ENCODE measurements at places on chromosomes 12 and 14. TPM values are rescaled to one million over a fixed set of nuclear protein-coding genes. Genes with fewer than 3 reads are reported as not detected.

The BCL11B gene
- 2.4 TPM for total RNA-seq

The SLC6A12 gene
- 11.1 TPM for total RNA-seq

The C12orf54 gene
- not detected for total RNA-seq

The STXBP6 gene
- 27.4 TPM for total RNA-seq

The SLC39A2 gene
- total RNA-seq, result not detected

The NPFF gene
- not detected for total RNA-seq

The BCL2L14 gene
- total RNA-seq, result 1.4 TPM

- peak; percentile 17 for DNase-seq
Observed at GRCh38 chr14:101498526-101498860, 62.8 kb upstream of the DIO3 start.

GRCh38 chr12:132029503-132030300 lies 80.0 kb downstream of the EP400 start:
- no peak for DNase-seq

DNA sequence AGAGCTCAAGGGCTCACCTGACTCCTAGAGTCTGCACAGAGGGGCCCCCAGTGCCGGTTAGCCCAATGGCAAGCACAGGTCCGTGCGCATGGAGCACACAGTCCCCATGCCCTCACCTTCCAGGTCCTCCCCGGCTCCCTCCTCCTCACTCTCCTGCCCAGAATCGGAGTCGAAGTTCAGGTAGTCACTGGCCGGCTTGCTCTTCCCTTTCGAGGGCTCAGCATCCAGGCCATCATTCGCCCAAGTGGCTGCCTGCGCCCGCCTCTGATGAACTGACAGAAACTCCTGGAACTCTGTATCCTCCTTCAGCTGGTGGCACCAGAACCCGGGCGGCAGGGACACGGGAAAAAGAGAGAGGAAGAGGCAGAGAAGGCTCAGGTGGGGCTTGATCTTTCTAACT lies 7.0 kb downstream of the RBM19 start:
- no peak for DNase-seq

DNA sequence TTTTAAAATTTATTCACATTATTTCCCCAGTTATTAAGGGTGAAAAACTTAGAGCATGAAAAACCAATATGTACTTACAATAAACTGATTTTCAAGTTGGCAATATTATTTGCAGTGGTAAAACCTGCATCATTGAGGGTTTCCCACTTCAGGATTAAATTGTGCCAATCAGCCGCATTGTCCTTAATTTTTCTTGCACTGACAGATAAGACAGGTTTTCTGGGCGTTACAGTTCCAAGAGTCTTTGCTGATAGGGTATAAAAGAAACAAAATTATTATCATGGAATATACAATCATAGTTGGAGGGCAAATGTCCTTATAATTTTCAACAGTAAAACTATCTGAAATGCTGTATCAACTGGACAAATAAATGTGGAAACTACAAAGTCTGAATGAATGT lies 3.3 kb downstream of the CINP start:
- no peak for DNase-seq

GRCh38 chr12:109777544-109777943 lies 55.7 kb downstream of the TRPV4 start:
- DNase-seq, result no peak

- DNase-seq, result no peak
Observed at GRCh38 chr14:80930836-80931389, 10.6 kb downstream of the CEP128 start.

DNA sequence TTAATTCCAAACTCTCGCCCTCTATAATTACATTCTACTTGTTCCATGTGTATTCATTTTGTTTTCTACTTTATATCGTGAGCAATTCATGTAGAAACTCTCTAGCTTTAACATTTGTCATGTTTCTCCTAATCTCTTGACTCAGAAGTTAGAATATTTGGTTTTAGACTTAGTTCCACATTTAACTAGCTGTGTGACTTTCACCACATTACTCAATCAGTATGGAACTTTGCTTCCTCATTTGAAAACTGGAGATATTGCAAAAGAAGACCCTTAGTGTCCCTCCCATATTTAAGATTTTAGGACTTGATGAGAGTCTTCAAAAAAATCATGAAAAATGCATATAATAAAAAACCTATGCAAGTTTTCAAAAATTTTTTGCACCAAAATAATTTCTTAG lies 447.5 kb downstream of the GXYLT1 start:
- DNase-seq, result no peak

DNA sequence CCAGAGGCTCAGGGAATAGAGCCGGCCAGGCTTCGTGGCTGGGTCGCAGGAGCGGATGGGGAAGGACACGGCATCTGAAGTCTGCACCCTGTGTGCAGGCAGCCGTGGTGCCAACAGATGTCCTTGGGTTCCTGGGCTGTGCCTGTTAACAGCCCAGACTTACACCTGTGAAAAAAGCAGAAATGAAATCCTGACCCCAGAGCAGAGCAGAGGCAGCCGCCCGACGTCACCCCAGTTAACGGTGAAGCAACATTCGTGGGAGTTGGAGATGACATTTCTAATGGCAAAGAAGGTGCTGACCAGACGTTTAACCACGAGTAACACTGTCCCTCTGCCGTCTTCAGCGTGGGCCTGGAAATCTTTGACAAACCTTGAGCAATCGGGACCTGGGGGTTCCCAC lies 200.3 kb upstream of the DIO3 start:
- DNase-seq, result no peak

DNA sequence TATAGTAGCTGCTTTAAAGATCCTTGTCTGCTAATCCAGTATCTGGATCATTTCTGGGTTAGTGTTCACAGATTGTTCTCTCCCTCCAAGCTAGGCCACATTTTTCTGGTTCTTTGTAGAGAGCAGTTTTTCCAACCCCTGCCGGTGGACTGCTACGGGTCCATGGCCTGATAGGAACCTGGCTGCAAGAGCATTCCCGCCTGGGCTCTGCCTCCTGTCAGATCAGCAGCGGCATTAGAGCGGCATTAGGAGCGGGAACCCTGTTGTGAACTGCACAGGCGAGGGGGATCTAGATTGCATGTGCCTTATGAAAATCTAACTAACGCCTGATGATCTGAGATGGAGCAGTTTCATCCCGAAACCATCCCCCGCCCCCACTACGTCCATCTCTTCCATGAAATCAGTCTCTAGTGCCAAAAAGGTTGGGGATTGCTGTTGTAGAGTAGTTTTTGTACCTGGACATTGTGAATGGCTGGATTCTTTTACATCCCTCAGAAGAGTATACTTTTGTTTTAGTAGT lies 50.4 kb downstream of the MYRFL start:
- DNase-seq, result no peak

GRCh38 chr14:64773577-64773976 lies 69.4 kb downstream of the PLEKHG3 start:
- no peak for DNase-seq

DNA sequence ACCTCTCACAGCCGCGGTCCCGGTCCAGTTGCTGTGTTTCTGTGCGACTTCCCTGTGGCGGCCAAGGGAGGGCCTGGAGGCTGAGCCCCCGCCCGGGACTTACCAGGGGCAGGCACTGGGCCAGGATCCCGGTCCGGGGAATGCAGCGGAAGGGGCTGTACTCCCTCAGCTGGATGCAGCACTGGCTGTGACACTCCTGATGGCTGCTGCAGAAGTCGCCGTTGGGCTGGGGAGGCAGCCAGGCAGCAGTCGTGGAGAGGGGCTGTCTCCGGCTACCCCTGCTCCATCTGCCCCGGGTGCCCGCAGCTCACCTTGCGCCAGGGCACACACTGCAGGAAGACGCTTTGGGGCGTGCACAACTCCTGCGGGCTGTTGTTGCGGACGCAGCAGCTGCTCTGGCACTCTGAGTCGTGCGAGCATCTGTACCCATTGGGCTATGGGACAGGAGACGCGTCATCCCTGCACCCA lies 6.2 kb downstream of the LRCOL1 start:
- no peak for DNase-seq

DNA sequence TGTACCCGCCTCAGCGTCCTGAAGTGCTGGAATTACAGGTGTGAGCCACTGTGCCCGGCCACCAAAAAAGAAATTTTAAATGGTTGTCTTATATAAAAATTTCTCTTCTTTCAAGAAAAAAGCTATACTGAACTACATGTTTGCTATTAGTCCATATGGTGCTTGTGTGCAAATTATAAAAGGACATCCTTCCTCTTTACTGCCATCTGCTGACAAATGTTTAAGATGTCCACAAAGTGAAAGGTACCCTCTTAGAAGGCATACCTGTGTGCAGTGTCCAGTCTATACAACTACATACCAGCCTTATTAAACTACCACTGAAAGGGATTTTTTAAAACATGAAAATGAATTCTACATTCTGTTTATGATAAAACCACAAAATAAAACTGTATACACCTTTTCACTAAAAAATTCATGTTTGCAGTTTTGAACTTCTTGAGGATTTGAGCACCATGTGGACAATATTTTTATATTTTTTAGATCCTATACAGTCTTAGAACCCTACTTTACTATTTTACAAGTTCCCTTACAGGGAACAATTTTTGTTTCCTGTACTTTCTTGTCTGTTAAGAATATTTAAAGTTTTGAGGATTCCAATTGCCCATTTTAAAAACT lies 32.8 kb upstream of the TOMM20L start:
- DNase-seq, result no peak

DNA sequence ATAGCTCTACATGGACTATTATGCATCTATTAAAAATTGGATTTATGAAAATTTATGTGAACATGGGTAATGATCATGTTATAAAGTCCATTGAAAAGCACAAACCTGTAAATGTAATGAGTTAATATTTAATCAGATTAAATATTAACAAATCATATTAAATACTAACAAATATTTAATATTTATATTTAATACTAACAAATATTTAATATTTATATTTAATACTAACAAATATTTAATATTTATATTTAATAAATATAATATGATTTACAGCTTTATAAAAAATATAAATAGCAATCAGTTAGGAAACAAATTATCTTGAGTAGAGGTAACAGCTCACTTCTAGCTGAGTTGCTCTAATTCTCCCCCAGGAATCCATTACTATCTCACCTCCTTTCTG lies 758.0 kb upstream of the USP15 start:
- no peak for DNase-seq

DNA sequence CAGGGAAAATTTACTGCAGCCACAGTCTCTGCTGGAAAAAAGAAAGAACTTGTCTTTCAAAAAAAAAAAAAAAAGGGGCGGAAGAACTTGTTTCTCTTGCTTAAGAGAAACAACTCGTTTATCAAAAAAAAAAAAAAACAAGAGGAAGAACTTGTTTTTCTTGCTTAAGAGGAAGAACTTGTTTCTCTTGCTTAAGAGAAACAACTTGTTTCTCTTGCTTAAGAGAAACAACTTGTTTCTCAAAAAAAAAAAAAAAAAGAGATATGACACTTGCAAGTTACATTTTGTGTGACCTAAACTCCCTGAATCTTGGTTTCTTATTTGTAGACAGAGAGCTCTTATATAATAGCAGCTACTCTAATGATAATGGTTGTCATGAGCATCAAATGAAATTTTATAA lies 44.7 kb upstream of the USP15 start:
- no peak for DNase-seq

- DNase-seq, result no peak
Observed at GRCh38 chr14:25197885-25198284, 147.9 kb upstream of the STXBP6 start.

DNA sequence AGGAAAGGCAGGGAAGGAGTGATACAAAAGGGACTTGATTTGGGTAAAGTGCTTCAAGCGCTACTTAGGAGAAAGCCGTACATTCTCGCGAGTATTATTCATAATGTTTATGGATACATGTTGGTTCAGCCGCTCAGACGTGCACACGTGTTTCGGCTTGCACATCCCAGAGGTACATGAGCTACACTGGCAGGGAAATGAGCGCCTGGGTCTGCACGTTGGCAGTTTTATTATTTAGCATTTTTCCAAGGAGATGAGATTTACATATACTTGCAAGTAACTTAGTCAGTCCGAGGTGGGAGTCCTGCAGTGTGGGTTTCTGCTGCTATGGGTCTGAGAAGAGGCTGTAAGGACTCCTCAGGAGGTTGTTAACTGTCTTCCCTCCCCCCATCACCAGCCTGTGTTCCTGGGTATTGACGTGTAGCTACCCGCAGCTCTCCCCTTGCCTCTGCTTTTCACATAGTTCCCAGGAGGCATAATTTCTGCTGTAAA lies 1.5 kb downstream of the PRKCH start:
- DNase-seq, result no peak

DNA sequence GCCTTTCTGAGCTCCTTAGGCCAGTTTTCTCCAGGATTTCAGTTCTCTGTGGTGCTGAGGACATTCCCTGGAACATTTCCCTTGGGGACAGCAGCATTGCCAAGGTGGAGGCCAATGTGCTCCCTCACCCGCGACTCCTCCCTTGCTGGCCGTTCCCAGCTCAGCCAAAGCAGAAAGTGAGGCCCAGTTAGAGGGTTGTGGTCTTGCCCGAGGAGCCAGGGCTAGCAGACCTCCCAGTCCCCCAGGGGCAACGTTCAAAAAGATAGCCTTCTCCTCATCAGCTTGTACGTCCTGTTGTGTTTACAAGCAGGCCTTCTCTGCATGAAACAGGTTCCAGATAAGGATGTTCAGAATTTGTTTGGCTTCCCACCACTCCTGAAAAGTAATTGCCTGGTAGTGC lies 78.4 kb downstream of the SSPN start:
- DNase-seq, result no peak

GRCh38 chr14:21112255-21112654 lies 11.4 kb downstream of the TMEM253 start:
- DNase-seq, result no peak
